ENCODE measurements at places on chromosomes 3 and 15.

DNA sequence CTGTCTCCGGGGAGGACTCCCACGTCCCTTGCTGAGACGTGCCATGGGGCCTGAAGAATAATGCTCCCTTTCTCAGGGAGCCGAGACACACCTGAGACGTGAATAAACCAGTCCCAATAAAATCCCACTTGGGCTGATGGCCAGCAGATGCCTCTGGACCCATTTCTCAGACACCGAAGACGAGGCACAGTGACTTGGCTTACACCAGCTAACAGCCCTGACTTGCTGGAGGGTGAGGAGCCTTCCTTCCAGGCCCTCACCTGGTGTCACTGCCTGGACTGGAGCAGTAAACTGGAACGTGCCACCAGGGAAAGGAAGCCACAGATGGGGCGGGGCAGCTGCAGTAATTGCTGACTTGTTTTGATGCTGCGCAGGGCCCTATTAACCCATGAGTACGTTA, 189.7 kb downstream of the PDZRN3 start:
- DNase-seq, result no peak
- H3K27me3 ChIP-seq, result peaks cover 3% of the 10 kb centered on the region
- H3K27ac ChIP-seq, result no peak overlapping the region

GRCh38 chr3:57518276-57518915, 25.7 kb downstream of the DNAH12 start:
- H3K27ac ChIP-seq, result no peak overlapping the region
- peaks cover 19% of the 10 kb centered on the region for H3K27me3 ChIP-seq
- peaks cover 4% of the 10 kb centered on the region for H3K4me1 ChIP-seq
- H3K4me3 ChIP-seq, result no peak overlapping the region

DNA sequence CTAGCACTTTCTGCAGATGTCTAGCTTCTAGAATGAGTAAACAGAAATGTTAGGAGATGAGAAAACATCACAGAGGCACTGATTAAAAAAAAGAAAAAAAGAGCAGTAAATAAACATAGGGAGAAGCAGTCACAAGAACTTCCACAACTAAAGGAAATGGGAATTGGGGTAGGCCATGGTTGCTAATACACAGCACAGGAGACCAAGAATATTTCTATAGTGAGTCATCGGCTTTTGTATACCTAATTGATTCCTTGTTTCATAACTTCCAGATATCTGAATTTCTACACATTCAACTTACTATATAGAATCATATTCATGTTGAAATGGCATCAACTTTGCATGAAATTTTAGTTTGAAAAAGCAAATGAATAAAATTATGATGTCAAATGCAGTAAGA, 47.3 kb upstream of the TCF12 start:
- no peaks in the 10 kb centered on the region for H3K27me3 ChIP-seq
- H3K36me3 ChIP-seq, result no peaks in the 10 kb centered on the region
- DNase-seq, result no peak
- H3K4me3 ChIP-seq, result no peak overlapping the region
- no peaks in the 10 kb centered on the region for H3K4me1 ChIP-seq
- no peak overlapping the region for H3K27ac ChIP-seq

- no peak overlapping the region for H3K27ac ChIP-seq
- no peaks in the 10 kb centered on the region for H3K36me3 ChIP-seq
- H3K4me1 ChIP-seq, result peaks cover 21% of the 10 kb centered on the region
- H3K4me3 ChIP-seq, result no peak overlapping the region
Measured at GRCh38 chr15:63045465-63045840, 2.9 kb downstream of the TPM1 start.

- no peaks in the 10 kb centered on the region for H3K27me3 ChIP-seq
- H3K27ac ChIP-seq, result peak overlapping the region; percentile 99
- peaks cover 63% of the 10 kb centered on the region for H3K36me3 ChIP-seq
- peaks cover 72% of the 10 kb centered on the region for H3K4me1 ChIP-seq
- DNase-seq, result peak; percentile 59
Measured at GRCh38 chr15:85691350-85692240, 103.1 kb downstream of the KLHL25 start.

DNA sequence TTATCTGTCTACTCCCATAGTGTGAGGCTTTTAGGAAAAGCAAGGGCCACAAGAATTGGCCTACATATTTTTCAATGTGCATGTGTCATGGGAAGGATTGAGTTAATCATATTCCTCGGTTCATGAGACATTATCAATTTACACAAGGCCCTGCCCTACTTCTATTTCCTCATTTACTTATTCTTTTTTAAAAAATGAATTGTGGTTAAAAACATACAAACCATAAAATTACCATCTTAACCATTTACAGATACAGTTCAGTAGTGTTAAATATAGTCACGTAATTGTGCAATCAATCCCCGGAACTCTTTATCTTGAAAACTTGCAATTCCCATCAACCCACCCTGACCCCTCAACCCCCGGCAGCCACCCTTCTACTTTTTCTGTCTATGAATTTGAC, 284.0 kb upstream of the GADL1 start:
- H3K4me3 ChIP-seq, result no peak overlapping the region
- no peak for DNase-seq
- no peaks in the 10 kb centered on the region for H3K27me3 ChIP-seq

DNA sequence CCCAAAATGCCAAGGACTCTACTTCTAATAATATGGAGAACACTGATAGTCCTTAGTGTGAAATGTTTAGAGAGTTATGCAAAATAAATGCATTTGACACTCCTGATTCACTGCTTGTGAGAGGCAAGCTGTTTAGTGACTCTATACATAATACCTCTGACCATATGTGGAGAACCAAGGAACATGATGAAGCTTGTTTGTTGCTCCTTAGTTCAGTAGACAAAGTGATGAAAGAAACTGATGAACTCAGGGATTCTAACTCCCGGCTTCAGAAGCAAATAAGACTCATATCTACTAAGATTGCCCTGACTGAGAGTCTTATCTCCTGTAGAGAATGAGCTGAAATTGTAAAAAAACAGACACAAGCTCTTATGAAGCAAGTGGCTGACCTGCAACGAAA, 41.3 kb downstream of the PEX5L start:
- no peak overlapping the region for H3K27ac ChIP-seq
- no peak overlapping the region for H3K4me3 ChIP-seq
- H3K4me1 ChIP-seq, result no peaks in the 10 kb centered on the region
- H3K36me3 ChIP-seq, result no peaks in the 10 kb centered on the region
- peaks cover 2% of the 10 kb centered on the region for H3K27me3 ChIP-seq

DNA sequence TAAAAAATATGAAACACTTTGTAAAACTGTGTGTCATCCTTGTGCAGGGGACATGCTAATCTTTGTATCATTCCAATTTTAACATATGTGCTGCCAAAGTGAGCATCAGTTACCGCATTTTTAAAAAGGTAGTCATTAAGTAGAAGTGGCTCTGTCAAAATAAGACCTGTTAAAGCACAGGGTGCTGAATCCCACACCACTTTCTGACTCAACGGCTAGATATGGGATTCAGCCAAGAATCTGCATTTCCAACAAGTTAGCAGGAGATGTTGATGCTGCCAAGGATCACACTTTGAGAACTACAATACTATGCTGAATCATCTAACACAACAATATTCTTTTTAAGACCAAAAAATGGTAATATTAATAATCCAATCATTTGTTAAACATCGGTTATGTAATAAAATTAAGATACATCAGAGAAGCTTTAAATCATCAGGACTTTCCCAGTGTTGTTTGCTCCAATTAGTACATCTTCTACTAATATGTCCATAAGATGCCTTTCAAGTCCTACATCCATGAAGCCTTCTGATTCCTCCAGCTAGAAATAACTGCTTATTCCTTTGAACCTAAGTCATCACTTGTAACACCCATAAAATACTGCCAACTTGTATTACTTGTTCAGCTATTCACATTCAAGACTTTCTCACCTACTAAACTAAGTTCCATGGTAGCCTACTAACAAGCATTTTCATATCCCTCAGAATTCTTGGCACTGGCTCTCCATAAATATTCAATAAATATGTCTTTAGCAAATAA, 71.1 kb downstream of the TBL1XR1 start:
- H3K27ac ChIP-seq, result no peak overlapping the region
- peaks cover 64% of the 10 kb centered on the region for H3K36me3 ChIP-seq
- no peak for DNase-seq
- H3K4me3 ChIP-seq, result no peak overlapping the region
- H3K4me1 ChIP-seq, result peaks cover 24% of the 10 kb centered on the region
- H3K27me3 ChIP-seq, result no peaks in the 10 kb centered on the region

DNA sequence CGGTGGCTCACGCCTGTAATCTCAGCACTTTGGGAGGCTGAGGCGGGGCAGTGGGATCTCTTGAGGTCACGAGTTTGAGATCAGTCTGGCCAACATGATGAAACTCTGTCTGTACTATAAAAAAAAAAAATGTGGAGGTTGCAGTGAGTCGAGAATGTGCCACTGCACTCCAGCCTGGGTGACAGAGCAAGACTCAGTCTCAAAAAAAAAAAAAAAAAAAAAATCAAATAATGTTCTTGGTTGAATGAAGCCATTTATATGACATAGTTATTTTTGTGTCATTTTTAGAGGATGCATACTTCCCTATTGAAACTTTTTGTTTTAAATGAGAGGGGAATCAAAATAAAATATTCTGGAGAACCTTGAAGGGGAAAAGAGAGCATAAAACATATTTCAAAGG, 3.1 kb downstream of the HMCES start:
- DNase-seq, result no peak
- no peak overlapping the region for H3K4me3 ChIP-seq
- H3K4me1 ChIP-seq, result peaks cover 50% of the 10 kb centered on the region
- peaks cover 47% of the 10 kb centered on the region for H3K36me3 ChIP-seq

- H3K4me1 ChIP-seq, result peaks cover 15% of the 10 kb centered on the region
- H3K27me3 ChIP-seq, result peaks cover 42% of the 10 kb centered on the region
- DNase-seq, result no peak
- no peak overlapping the region for H3K4me3 ChIP-seq
- H3K27ac ChIP-seq, result no peak overlapping the region
Measured at GRCh38 chr3:44100298-44100695, 141.4 kb upstream of the TOPAZ1 start.

DNA sequence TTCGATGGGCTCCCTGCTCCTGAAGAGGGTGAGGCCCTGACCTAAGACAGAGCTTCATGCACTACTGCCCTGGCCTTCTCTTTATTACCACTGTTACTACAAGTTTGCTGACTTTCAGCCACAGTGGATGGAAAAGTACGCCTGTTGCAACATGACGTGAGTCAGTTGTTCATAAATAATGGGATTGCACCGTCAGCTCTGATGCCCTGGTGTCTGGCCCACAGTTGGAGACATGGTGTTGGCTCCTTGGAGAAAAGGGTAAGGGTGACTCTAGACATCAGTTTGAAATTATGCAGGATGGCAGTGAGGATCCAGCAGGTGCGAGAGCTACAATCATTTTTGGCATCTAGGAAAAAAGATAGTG, 5.5 kb downstream of the PAQR5 start:
- H3K27me3 ChIP-seq, result peaks cover 30% of the 10 kb centered on the region
- DNase-seq, result no peak
- H3K27ac ChIP-seq, result no peak overlapping the region
- H3K4me3 ChIP-seq, result no peak overlapping the region

GRCh38 chr15:98856532-98856907, 151.1 kb downstream of the PGPEP1L start:
- no peaks in the 10 kb centered on the region for H3K27me3 ChIP-seq
- H3K4me1 ChIP-seq, result peaks cover 52% of the 10 kb centered on the region
- no peaks in the 10 kb centered on the region for H3K36me3 ChIP-seq

GRCh38 chr3:117572786-117573185, 863.2 kb downstream of the TUSC7 start:
- no peak overlapping the region for H3K27ac ChIP-seq
- H3K36me3 ChIP-seq, result no peaks in the 10 kb centered on the region

DNA sequence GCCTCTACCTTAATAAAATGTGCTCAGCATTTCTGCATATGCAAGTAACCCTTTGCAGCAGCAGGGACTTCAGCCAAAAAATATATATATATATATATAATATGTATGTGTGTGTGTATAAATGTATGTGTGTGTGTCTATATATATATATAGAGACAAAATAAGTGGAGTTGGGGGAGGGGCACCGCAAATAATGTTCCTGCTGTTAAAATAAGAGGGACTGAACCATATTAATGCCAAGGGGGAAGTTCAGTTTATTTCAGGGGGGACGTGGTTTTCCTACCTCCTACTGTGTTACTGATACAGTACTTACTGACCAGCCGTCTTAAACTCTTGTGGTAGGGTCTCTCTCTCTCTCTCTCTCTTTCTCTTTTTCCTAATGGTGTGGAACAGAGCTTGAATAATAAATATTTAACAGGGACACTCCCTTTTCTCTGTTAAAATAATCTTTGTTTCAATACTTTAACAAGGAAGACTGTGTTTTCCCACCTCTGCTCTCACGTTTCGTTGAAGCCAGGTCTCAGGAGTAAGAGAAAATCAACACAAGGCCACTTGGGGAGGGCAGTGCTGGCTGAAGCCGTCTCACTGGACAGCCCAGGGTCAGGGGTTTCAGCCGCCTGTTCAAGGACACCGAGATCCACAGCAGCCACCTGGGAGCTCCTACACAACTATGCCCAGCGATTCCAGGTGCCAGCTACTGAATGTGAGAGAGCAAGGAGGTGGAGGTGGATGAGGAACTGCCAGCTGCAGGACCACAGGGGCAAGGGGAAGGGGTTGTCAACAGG, 42.8 kb upstream of the ADAMTSL3 start:
- H3K4me3 ChIP-seq, result no peak overlapping the region
- H3K36me3 ChIP-seq, result no peaks in the 10 kb centered on the region
- H3K4me1 ChIP-seq, result no peaks in the 10 kb centered on the region

DNA sequence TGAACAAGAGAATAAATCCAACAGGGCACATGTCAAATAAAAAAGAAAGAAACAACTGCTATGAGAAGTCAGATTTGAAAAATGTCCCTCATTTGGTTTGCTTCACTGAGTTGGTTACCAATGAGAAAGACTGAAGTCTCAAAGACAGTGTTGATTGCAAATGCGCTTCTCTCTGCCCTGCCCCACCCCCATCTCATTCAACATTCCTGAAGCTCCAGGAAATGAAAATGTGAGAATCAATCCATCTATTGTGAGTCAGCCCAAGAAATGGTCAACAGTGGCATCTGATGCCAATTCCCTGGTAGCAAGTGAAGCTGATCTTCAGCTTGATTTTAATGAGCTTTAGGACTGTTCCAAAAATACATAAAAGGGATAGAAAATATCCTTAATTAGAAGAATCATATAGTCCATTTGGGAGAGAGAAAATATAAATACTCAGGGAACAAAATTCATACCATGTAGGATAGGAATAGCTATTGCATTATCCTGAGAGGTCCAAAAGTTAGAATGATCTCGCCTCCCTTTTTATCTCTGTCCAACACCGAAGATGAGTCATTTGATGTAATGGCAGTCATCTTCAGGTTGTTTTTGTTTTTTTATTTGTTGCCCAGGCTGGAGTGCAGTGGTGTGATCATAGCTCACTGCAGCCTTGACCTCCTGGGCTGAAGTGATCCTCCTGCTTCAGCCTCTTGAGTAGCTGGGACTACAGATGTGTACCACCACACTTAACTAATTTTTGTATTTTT, 200.3 kb upstream of the UMPS start:
- peaks cover 33% of the 10 kb centered on the region for H3K27me3 ChIP-seq
- no peak overlapping the region for H3K27ac ChIP-seq
- H3K4me3 ChIP-seq, result no peak overlapping the region
- no peak for DNase-seq
- H3K4me1 ChIP-seq, result no peaks in the 10 kb centered on the region

DNA sequence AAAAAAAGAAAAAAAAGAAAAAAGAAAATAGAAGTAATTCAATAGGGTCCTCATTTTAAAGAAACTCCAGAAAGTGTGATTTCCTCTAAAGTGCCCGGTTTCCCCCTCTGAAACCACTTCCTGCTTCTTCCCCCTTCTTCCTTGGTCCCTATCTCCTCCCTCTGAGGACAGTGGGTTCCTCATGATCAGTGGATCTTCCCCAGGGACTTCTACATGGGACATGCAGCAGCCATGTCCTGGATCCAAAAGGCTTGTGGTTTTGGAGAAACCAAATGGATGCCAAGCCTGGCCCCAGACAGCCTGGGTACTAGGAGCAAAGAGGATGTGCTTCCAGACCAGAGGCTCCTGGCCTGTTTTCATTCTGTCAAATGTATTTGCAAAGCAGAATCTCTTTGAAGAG, 26.6 kb upstream of the SMAD6 start:
- no peak for DNase-seq
- H3K27me3 ChIP-seq, result no peaks in the 10 kb centered on the region
- H3K4me1 ChIP-seq, result peaks cover 18% of the 10 kb centered on the region
- H3K4me3 ChIP-seq, result no peak overlapping the region
